CD4-positive, alpha-beta memory T cell (primary cell): ENCODE measurements at places on chromosomes 13 and 19.

- no peak overlapping the region for H3K4me3 ChIP-seq
- H3K27me3 ChIP-seq, result peaks cover 33% of the 10 kb centered on the region
- peaks cover 9% of the 10 kb centered on the region for H3K4me1 ChIP-seq
- H3K36me3 ChIP-seq, result no peaks in the 10 kb centered on the region
- no peak overlapping the region for H3K27ac ChIP-seq
Observed at GRCh38 chr19:53912653-53913052, 3.6 kb downstream of the CACNG7 start.

- H3K4me1 ChIP-seq, result no peaks in the 10 kb centered on the region
- no peak overlapping the region for H3K27ac ChIP-seq
- no peaks in the 10 kb centered on the region for H3K27me3 ChIP-seq
- no peak overlapping the region for H3K4me3 ChIP-seq
- peak; percentile 27 for DNase-seq
- no peaks in the 10 kb centered on the region for H3K36me3 ChIP-seq
Observed at GRCh38 chr19:41792513-41793413, 3.6 kb upstream of the CEACAM3 start.

DNA sequence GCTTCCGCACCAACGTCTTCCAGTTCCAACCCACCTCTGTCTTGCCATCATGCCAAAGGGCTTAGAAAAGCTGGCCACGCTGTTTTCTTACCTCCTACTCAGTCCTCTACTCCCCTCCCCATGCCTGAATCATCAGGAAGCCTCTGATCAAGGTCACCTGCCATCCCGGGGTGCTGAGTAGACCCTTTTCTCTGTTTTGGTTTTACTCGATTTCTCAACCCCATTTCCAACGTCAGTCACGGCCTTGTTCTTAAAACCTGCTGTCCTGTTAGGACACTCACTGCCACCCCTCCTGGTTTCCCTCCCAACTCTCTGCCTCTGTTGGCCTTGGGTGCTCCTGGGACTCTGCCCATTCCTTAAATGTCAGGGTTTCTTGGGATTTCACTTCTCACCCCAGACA, 350.1 kb downstream of the FOXO1 start:
- no peaks in the 10 kb centered on the region for H3K27me3 ChIP-seq
- H3K27ac ChIP-seq, result peak overlapping the region; percentile 6
- H3K36me3 ChIP-seq, result no peaks in the 10 kb centered on the region
- DNase-seq, result no peak

DNA sequence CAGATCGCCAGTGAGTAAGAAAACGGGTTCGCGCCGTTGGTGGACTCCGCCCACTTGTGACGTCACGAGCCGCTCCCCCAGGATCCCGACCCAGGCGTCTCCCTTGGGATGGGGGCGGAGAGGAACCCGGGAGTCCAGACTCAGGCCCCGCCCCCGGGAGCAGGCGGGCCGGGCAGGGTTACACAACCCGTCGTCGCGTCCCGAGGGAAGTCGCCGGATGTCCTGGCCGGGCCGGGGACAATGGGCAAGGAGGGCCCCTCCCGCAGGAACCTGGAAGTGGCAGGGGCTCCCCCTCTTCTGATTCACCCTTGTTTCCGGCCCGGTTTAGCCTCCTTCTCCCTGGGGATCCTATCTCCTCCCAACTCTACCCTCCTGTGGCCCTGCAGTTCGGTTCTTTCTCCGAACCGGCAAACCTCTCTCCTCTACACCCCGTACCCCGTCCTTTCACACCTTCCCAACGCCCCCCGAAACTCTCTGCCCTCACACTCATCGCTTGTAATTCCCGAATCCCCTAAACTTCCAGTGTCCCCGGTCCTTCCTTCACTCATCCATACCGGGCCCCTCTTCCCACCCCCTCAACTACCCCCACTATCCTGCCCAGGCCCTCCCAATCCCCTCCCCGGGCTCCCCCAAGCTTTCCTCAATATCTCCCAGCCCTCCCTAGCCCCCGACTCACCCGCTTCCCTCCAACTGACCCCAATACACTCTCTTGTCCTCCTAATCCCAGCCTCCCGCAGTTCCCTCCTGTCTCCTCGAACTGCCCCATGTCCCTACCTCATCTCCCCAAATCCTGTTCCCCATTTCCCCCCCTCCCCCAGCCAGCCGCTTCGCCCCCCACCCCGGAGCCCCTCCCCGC, 20.0 kb upstream of the ERCC1 start:
- DNase-seq, result no peak
- no peaks in the 10 kb centered on the region for H3K27me3 ChIP-seq
- H3K4me1 ChIP-seq, result peaks cover 51% of the 10 kb centered on the region
- peak overlapping the region; percentile 39 for H3K4me3 ChIP-seq
- H3K36me3 ChIP-seq, result no peaks in the 10 kb centered on the region

DNA sequence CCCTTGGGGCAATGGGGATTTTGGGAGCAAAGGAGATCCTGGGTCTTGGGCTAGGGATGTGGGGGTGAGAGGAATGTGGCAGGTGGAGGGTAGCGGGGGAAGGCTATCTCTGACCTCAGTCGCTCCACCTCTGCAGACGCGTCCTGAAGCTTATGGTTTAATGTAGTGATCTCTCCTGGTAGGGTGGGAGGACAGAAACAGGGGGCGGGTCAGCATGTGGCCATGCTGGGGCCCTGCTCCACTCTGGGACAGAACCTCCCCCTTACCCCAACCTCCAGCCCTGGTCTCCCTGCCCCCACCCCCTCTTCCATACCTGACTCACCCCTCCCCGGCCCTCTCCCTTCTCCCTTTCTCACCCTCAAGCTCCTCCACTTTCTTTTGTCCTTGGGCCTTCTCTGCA, 1.4 kb downstream of the BST2 start:
- no peaks in the 10 kb centered on the region for H3K27me3 ChIP-seq
- peaks cover 8% of the 10 kb centered on the region for H3K36me3 ChIP-seq
- peak overlapping the region; percentile 88 for H3K27ac ChIP-seq
- peaks cover 32% of the 10 kb centered on the region for H3K4me1 ChIP-seq
- DNase-seq, result no peak

DNA sequence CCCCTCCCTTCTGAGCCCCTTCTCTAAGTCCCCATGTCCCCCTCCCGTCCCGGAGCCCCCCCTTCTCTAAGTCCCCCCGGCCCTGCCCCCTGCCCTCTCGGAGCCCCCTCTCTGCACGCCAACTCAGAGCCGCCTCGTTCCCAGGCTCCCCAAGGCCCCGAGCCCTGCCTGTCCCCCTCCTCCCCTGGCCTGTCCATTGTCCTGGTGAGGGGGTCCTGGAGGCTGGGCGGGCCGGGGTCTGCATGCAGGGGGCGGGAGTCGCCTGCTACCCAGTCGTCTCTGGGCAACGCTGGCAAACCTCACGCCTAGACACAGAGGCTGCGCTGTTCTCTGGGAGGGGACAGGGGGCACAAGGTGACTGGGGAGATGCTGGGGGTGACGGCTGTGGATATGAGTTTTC, 39.2 kb upstream of the SEMA6B start:
- no peaks in the 10 kb centered on the region for H3K36me3 ChIP-seq
- no peak overlapping the region for H3K4me3 ChIP-seq
- no peak overlapping the region for H3K27ac ChIP-seq
- peaks cover 13% of the 10 kb centered on the region for H3K4me1 ChIP-seq
- DNase-seq, result no peak
- peaks cover 9% of the 10 kb centered on the region for H3K27me3 ChIP-seq

- H3K36me3 ChIP-seq, result peaks cover 32% of the 10 kb centered on the region
- H3K27ac ChIP-seq, result no peak overlapping the region
- DNase-seq, result no peak
Observed at GRCh38 chr19:40084948-40085347, 5.8 kb downstream of the ZNF780A start.

DNA sequence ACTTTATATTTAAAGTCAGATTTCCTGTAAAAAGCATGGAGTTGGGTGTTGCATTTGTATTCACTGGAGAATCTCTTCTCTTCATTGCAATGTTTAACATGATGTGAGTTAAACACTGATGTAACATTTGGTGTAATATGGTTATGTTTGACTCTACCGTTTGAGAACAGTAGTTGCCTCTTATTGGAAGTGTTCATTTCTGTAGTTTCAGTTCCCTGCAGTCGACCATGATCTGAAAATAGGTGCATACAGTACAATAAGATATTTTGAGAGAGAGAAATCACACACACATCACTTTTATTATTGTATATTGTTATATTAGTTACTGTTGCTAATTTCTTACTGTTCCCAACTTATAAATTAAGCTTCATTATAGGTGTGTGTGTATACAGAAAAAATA, 105.2 kb upstream of the SPACA7 start:
- no peak overlapping the region for H3K27ac ChIP-seq
- H3K4me1 ChIP-seq, result no peaks in the 10 kb centered on the region
- no peaks in the 10 kb centered on the region for H3K27me3 ChIP-seq
- no peak for DNase-seq
- no peaks in the 10 kb centered on the region for H3K36me3 ChIP-seq

GRCh38 chr13:41780715-41781706, 179.9 kb downstream of the VWA8 start:
- no peak overlapping the region for H3K4me3 ChIP-seq
- no peak for DNase-seq
- no peak overlapping the region for H3K27ac ChIP-seq
- no peaks in the 10 kb centered on the region for H3K4me1 ChIP-seq
- H3K27me3 ChIP-seq, result no peaks in the 10 kb centered on the region
- H3K36me3 ChIP-seq, result no peaks in the 10 kb centered on the region

- DNase-seq, result no peak
- H3K4me1 ChIP-seq, result peaks cover 15% of the 10 kb centered on the region
- H3K36me3 ChIP-seq, result no peaks in the 10 kb centered on the region
Observed at GRCh38 chr13:22047082-22047784, 376.4 kb downstream of the FGF9 start.

DNA sequence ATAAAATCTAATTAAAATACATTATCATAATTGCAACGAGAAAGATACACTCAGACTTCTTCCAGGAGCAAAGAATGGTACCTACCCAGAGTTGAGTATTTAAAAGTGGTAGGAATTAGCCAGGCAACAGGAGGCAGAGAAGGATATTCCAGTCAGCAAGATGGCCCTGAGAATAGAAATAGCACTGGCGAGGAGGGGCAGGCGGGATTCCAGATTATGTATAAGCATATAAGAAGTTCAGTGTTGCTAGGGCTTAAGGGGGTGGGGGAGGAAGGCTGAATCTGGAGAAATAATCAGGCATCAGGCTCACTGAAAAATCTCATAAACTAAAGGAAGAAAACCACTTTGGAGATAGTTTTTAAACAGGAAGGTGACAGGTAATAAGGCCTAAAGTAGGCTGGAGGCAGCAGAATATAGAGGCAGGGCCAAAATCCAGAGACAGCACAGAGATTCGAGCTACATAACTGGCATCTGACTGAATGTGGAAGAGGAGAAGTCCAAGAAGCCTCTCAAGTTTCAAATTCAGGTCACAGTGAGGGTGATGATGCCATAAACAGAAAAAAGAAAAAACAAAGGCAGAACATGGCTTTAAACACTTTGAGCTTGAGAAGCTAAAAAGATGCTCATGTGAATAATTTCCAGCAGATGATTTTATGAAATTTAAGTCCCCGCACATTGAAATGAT, 7.5 kb downstream of the KPNA3 start:
- DNase-seq, result no peak
- H3K36me3 ChIP-seq, result no peaks in the 10 kb centered on the region
- H3K27ac ChIP-seq, result no peak overlapping the region
- peaks cover 25% of the 10 kb centered on the region for H3K4me1 ChIP-seq

DNA sequence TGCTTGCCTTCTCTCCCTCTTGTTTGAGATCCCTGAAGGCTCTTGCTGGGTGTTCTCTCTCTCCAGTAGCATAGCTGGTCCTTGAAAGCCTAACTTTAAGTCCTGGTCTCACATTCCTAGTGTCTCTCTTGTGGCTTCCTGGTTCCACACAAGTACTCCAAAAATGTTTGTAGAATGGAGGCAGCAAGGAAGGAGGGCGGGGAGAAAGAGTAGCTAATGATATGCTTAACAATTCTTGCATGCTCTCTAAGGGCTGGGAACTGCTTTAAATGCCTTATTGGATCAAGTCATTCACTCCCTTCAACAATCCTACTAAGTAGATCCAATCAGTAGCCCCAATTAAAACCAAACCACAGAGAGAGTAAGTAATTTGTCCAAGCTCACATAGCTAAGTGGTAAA, 357.3 kb downstream of the KLF5 start:
- no peaks in the 10 kb centered on the region for H3K27me3 ChIP-seq
- DNase-seq, result no peak

GRCh38 chr13:32726374-32727037, 140.3 kb downstream of the PDS5B start:
- DNase-seq, result no peak
- H3K4me3 ChIP-seq, result no peak overlapping the region
- no peaks in the 10 kb centered on the region for H3K36me3 ChIP-seq
- H3K27ac ChIP-seq, result no peak overlapping the region

DNA sequence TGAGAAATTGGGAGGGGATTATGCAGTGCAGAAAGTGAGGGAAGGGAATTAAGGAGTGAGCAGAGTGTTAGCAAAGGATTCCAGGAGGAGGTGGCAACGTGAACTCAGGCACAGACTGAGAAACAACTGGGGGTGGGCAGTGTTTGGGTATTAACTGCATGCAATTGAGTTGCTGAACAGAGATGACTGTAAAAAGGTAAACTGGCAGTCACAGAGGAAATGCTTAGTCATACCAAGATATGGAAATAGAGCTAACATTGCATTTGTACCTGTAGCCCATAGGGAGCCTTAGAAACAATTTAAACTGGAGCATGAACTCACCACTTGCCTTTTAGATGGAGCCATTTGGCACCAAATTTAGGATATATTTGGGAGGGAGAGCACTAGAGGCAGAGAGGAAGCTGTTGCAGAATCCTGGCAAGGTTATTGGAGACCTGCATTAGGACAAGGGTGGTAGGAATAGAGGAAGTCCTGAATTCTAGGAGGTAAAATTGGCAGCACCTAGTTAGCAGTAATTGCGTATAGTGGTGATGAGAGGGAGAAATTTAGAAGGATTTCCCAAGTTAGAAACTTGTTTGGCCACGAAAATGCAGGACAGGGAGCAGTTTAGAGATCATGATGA, 100.6 kb upstream of the FRY start:
- DNase-seq, result peak; percentile 35
- peaks cover 47% of the 10 kb centered on the region for H3K4me1 ChIP-seq
- H3K4me3 ChIP-seq, result no peak overlapping the region
- H3K27me3 ChIP-seq, result no peaks in the 10 kb centered on the region
- no peaks in the 10 kb centered on the region for H3K36me3 ChIP-seq

- no peak for DNase-seq
- no peak overlapping the region for H3K27ac ChIP-seq
- H3K27me3 ChIP-seq, result peaks cover 5% of the 10 kb centered on the region
- no peaks in the 10 kb centered on the region for H3K4me1 ChIP-seq
- H3K4me3 ChIP-seq, result no peak overlapping the region
- no peaks in the 10 kb centered on the region for H3K36me3 ChIP-seq
Observed at GRCh38 chr13:111893071-111893606, 173.8 kb upstream of the SOX1 start.

DNA sequence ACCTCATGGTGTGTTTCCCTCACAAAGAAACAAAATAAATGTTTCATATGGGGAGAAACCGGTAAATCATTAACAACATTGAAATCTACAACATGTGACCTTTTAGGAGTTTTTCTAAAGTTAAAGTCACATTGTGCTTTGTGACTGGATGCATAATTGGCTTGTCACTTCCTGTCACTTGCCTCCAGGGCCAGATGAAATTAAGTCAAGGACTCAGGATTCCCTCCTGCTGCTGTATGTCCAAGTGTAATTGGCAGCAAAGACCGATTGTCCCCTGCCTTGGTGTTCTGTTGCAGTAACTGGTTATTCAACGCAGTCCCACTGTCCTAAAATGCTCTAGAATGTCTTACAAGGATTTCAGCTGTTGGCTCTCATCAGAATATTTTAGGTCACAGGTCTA, 448.2 kb downstream of the LIG4 start:
- no peak for DNase-seq
- no peak overlapping the region for H3K4me3 ChIP-seq
- H3K27ac ChIP-seq, result no peak overlapping the region
- no peaks in the 10 kb centered on the region for H3K4me1 ChIP-seq
- H3K36me3 ChIP-seq, result no peaks in the 10 kb centered on the region

- H3K27me3 ChIP-seq, result peaks cover 3% of the 10 kb centered on the region
- DNase-seq, result no peak
- H3K27ac ChIP-seq, result no peak overlapping the region
- no peak overlapping the region for H3K4me3 ChIP-seq
- H3K36me3 ChIP-seq, result no peaks in the 10 kb centered on the region
Observed at GRCh38 chr19:14901675-14902260, 15.8 kb upstream of the OR7A17 start.
